ENCODE measurements at places on chromosomes 7 and 10. TPM values are rescaled to one million over a fixed set of nuclear protein-coding genes. Genes with fewer than 3 reads are reported as not detected.

DNA sequence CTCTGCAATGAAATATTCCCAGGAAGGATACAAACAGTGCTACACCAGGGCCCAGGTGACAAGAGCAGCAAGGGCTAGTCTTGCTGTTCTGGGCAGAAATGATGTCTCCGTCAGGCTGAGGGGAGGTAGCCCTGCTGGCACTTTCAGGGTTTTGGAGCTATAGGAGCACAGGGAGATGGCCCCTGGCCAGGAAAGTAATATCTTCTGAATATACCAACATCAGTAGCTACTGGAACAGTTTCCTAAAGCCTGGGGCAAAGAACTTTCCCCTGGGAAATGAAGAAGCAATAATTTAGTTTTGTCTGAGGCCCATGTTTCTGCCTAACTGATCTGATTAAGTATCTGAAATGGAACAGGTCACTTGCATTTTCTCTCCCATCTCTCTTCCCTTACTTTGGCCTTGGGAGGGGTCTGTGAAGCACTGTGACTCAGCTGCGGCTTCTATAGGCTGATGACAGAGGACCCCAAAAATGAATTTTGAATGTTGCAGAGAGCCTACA, 489.1 kb upstream of the PODXL start:
- H3K36me3 ChIP-seq: no peaks in the 10 kb centered on the region
- no peaks in the 10 kb centered on the region for H3K4me1 ChIP-seq
- H3K27me3 ChIP-seq: peaks cover 3% of the 10 kb centered on the region
- H3K27ac ChIP-seq: no peak overlapping the region

- DNase-seq: no peak
- no peak overlapping the region for H3K4me3 ChIP-seq
- H3K4me1 ChIP-seq: no peaks in the 10 kb centered on the region
Observed at GRCh38 chr7:1794888-1795542, 124.9 kb downstream of the ELFN1 start.

GRCh38 chr10:125017547-125018298, 75.8 kb downstream of the ZRANB1 start:
- no peak overlapping the region for H3K4me3 ChIP-seq
- H3K27ac ChIP-seq: no peak overlapping the region
- no peaks in the 10 kb centered on the region for H3K36me3 ChIP-seq
- no peak for DNase-seq
- H3K27me3 ChIP-seq: peaks cover 9% of the 10 kb centered on the region

DNA sequence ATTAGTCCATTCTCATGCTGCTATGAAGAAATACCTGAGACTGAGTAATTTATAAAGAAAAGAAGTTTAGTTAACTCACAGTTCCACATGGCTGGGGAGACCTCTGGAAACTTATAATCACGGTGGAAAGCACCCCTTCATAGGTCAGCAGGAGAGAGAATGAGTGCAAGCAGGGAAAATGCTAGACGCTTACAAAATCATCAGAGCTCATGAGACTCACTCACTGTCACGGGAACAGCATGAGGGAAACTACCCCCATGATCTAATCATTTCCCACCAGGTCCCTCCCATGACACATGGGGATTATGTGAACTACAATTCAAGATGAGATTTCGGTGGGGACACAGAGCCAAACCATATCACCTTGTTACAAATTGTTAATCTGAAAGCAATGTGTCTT, 15.8 kb downstream of the TAS2R39 start:
- no peaks in the 10 kb centered on the region for H3K4me1 ChIP-seq
- no peak overlapping the region for H3K27ac ChIP-seq
- peaks cover 25% of the 10 kb centered on the region for H3K27me3 ChIP-seq
- no peaks in the 10 kb centered on the region for H3K36me3 ChIP-seq

The LRRC17 gene
- total RNA-seq: 0.58 TPM

The SFRP4 gene
- not detected for total RNA-seq

- no peak overlapping the region for H3K4me3 ChIP-seq
- H3K27me3 ChIP-seq: peaks cover 62% of the 10 kb centered on the region
- H3K27ac ChIP-seq: no peak overlapping the region
- DNase-seq: no peak
Observed at GRCh38 chr10:50991456-50992355, 82.6 kb upstream of the PRKG1 start.

The SLIT1 gene
- total RNA-seq: 1.2 TPM

DNA sequence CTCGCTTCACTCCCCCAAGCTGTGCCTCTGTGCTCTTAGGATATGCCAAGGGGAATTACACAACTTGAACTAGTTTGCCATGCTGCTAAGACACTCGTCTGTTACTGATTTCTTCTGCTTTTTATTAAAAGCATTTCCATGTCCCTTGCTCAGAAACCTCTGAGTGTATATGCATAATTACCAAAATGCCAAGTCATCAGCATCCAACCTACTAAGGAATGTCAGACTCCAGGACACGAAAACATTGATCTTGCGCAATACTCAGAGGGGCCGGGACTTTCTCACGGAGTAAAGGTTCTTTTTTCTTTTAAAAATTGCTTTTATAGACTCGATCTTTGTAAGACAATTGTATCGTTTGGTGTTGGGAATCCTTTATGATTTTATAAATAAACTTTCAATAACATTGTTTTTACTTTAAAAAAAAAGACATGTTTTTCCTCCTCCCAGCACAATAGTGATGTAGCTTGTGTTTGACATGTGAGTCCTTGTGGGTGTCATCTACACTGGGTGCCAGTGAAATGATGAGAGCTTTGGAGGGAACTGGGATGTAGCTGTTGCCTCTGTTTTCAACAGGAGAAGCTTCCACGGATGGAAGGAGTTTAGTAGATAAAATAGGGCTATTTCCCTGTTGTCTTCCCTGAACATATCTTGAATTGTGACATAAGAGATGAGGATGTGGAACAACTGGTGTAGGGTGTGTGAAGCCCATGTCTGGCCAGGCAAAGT, 43.6 kb downstream of the CNNM1 start:
- no peak for DNase-seq
- H3K27ac ChIP-seq: no peak overlapping the region
- H3K27me3 ChIP-seq: peaks cover 58% of the 10 kb centered on the region
- H3K4me3 ChIP-seq: no peak overlapping the region
- no peaks in the 10 kb centered on the region for H3K36me3 ChIP-seq

GRCh38 chr7:140054751-140055150, 8.0 kb downstream of the PARP12 start:
- H3K27me3 ChIP-seq: no peaks in the 10 kb centered on the region
- H3K27ac ChIP-seq: peak overlapping the region; percentile 34
- H3K36me3 ChIP-seq: peaks cover 79% of the 10 kb centered on the region
- no peak for DNase-seq
- no peak overlapping the region for H3K4me3 ChIP-seq
- peaks cover 66% of the 10 kb centered on the region for H3K4me1 ChIP-seq

DNA sequence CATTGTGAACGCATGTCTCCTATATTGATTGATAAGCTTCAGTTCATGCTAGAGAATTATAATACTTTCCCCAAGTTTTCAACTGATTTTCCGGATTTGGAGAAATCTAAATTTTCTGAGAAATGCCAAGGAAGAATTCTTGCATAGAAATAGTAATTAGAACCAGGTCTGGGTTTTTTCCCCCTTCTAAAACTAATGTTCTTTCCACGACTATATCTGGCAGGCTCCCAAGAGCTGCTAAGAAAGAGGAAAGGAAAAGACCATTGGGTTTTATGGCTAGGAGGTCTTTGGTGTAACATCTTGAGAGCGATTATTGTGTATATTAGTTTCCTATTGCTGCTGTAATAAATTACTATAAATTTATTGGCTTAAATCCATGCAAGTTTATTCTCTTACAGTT, 71.8 kb upstream of the CACNB2 start:
- no peaks in the 10 kb centered on the region for H3K4me1 ChIP-seq
- no peak for DNase-seq
- no peaks in the 10 kb centered on the region for H3K27me3 ChIP-seq
- H3K27ac ChIP-seq: no peak overlapping the region

- H3K27me3 ChIP-seq: no peaks in the 10 kb centered on the region
- H3K36me3 ChIP-seq: peaks cover 13% of the 10 kb centered on the region
- H3K27ac ChIP-seq: no peak overlapping the region
- H3K4me3 ChIP-seq: no peak overlapping the region
- H3K4me1 ChIP-seq: no peaks in the 10 kb centered on the region
Observed at GRCh38 chr7:17829001-17829400, 111.3 kb downstream of the SNX13 start.

- H3K4me1 ChIP-seq: peaks cover 13% of the 10 kb centered on the region
- DNase-seq: no peak
- peaks cover 72% of the 10 kb centered on the region for H3K27me3 ChIP-seq
- no peak overlapping the region for H3K27ac ChIP-seq
- H3K36me3 ChIP-seq: no peaks in the 10 kb centered on the region
Observed at GRCh38 chr7:29805886-29806207, 461 bp upstream of the WIPF3 start.

DNA sequence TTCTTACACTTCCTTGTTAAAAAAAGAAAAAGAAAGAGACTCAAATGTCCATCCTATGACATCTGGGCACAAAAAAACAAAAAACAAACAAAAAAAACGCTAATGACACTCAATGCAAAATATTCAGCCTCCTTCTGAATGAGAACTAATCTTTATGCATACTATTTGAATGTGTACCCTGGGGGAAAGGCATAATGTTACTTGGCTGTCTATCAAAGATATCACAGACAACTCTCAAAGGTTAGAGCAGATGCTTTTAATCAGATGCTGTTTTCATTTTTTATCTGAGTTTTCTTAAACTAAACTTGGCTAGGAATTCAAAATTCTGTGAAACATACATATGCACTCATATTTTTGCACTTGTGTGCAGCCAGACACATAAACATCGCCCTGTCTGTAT, 745.8 kb downstream of the CNTNAP2 start:
- no peaks in the 10 kb centered on the region for H3K27me3 ChIP-seq
- no peak for DNase-seq
- H3K4me1 ChIP-seq: no peaks in the 10 kb centered on the region
- no peaks in the 10 kb centered on the region for H3K36me3 ChIP-seq
- H3K4me3 ChIP-seq: no peak overlapping the region

GRCh38 chr10:119783665-119784027, 57.8 kb downstream of the INPP5F start:
- peaks cover 3% of the 10 kb centered on the region for H3K36me3 ChIP-seq
- H3K27ac ChIP-seq: no peak overlapping the region
- DNase-seq: no peak

The UNCX gene
- total RNA-seq: not detected

DNA sequence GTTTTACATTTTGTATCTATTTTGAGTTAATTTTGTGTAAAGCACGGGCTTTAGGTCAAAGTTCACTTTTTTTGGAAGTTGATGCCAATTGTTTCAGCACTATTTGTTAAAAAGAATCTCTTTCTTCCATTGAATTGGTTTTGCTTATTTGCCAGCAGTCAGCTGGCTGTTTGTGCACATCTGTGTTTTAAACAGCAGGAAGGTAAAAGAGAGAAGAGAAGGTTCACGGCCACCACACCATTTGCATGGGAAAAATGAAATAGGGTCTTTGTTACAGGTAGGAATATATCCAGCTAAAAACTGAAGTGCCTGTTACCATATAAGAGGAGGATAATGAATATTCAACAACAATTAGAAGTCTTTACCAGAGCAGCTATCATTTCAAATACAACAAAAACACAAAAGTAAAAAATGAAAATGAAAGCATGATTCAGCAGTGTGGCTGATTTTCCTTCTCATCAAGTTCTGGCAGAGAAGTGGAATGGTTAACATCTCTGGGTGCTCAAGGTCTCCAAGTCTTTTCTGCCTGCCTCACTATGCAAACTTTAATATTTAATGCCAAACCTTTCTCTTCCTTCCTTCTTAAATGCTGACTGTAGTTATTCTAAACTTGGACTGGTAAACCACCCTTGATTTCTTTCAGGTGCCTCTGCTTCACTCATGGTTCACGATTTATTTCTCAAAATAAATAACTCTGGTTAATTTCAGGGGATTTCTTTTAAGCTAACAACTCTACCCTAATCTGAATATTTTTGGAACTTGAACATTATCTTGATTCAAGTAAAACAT, 841.5 kb downstream of the GRM8 start:
- no peak overlapping the region for H3K4me3 ChIP-seq
- no peak overlapping the region for H3K27ac ChIP-seq
- H3K36me3 ChIP-seq: no peaks in the 10 kb centered on the region
- DNase-seq: no peak
- H3K27me3 ChIP-seq: no peaks in the 10 kb centered on the region

GRCh38 chr7:138458576-138459412, 1.3 kb upstream of the TRIM24 start:
- peaks cover 23% of the 10 kb centered on the region for H3K4me1 ChIP-seq
- H3K27ac ChIP-seq: no peak overlapping the region
- H3K4me3 ChIP-seq: no peak overlapping the region
- H3K27me3 ChIP-seq: no peaks in the 10 kb centered on the region

The ASB10 gene
- total RNA-seq: not detected

GRCh38 chr7:38182450-38182849, 4.4 kb downstream of the STARD3NL start:
- H3K27ac ChIP-seq: no peak overlapping the region
- H3K4me3 ChIP-seq: no peak overlapping the region
- H3K27me3 ChIP-seq: no peaks in the 10 kb centered on the region
- H3K36me3 ChIP-seq: peaks cover 17% of the 10 kb centered on the region
- DNase-seq: no peak
- H3K4me1 ChIP-seq: peaks cover 31% of the 10 kb centered on the region

GRCh38 chr10:117964536-117964935, 82.2 kb downstream of the RAB11FIP2 start:
- H3K4me1 ChIP-seq: no peaks in the 10 kb centered on the region
- DNase-seq: no peak
- no peaks in the 10 kb centered on the region for H3K36me3 ChIP-seq
- no peak overlapping the region for H3K27ac ChIP-seq

DNA sequence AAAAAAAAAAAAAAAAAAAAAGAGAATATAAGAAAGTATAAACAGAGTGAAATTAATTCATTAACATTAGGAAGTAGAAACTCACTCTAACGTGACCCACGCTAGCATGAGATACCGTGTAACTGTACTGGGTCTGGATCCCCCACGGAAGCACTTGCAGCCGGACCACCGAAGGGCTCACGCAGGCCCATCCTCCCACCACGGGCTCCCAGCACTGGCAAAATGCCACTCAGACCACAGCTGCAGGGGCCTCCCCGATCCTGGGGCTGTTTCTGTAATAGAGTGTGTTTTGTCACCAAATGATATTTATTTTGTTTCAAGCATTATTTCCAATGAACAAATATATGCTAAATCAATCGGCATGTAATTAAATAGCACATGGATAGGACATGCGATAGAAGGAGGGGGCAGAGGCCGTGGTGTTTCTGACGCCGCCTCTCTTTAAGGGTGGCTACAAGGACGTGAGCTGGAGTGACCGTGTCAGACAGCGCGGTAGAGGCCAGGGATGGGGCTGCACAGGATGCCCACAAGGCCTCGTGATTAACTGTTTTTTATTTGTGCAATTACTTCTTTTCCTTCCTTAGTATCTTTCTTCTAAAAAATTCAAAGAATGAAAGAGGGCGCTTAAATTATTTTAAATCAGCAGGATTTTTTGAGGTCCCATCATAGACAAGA, 568.5 kb downstream of the PTPRN2 start:
- H3K36me3 ChIP-seq: no peaks in the 10 kb centered on the region
- H3K4me1 ChIP-seq: no peaks in the 10 kb centered on the region

GRCh38 chr7:137687556-137688265, 159.1 kb downstream of the DGKI start:
- no peak overlapping the region for H3K27ac ChIP-seq
- no peaks in the 10 kb centered on the region for H3K36me3 ChIP-seq
- H3K27me3 ChIP-seq: no peaks in the 10 kb centered on the region
- no peak for DNase-seq
- no peak overlapping the region for H3K4me3 ChIP-seq

The NUP42 gene
- 43.8 TPM for total RNA-seq

The AKR1B1 gene
- total RNA-seq: 98.1 TPM

The SLC12A9 gene
- total RNA-seq: 44.1 TPM

The EIF4EBP2 gene
- 56.1 TPM for total RNA-seq
